ENCODE measurements at places on chromosomes 16 and 17.

- DNase-seq: no peak
These were observed 11.6 kb downstream of the CBFA2T3 start for GRCh38 chr16:88965411-88965810.

DNA sequence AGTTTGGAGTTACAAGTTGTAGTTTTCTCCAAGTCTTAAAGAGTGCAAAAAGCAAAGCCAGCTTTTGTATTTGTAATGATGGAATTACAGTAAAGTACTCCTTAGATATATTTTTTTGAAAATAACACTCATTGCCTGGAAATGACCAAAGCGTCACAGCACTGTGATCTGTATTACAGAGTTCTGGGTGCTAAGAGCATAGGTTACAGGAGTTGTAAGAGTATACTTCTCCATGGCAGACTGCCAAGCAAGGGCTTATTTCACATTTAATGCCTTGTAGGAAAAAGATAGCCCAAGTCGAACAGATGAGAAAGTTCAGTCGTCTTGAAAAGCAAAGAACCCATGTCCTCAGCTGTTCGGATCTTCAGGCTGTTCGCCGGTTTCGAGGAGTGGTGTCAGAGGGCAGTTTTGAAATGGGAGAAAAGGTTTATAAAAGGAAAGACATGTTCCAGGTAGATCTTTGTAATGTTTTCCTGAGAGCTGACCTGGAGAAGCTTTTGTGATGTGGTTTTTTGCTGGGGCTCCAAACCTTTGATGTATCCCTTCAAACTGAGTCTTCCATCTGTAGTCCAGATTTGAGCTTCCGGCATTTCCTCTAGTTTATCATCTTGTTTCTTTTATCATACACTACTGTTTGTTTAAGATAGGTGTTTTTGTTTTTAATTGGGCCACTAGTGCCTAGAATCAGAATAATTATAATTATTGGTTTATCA is 41.3 kb downstream of the ERCC4 start:
- DNase-seq: no peak

DNA sequence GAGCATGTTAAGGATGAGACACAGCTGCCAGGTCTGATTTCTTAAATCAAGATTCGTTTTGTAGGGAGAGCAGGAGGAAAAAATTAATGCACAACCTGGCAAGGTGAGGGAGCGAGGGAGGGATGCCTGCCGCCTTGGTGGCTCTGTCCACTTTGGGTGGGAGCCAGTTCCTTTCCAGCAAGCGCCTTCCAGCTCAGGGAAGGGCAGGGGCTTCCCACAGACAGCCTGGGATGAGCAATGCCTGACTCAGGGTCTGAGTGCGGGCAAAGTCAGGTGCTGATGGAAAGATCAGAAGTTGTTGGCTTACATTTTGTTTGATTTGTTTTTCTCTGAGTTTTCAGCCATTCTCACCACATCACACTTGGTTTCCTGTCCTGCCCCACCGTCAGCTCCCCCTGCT is 220.7 kb downstream of the ENGASE start:
- no peak for DNase-seq

GRCh38 chr16:57244463-57244766 is 644 bp upstream of the ARL2BP start:
- DNase-seq: no peak

DNA sequence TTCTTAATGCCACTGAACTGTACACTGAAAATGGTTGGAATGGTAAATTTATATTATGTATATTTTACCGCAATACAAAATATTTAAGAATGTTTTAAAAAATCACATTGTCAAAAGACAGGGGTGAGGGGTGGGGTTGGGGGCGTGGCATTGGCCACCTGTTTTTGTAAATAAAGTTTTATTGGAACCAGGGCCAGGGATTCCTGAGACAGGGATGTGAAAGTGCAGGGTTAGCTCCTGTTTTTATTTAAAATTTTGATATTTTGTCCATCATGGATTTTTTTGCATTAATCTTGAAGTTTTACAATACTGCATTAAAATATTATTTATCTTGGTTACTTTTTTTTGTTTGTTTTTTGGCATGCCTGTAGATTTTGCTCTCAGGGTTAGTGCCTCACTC is 2.3 kb upstream of the FA2H start:
- no peak for DNase-seq

- no peak for DNase-seq
These were observed 13.6 kb downstream of the HSD11B2 start for GRCh38 chr16:67444259-67445125.

DNA sequence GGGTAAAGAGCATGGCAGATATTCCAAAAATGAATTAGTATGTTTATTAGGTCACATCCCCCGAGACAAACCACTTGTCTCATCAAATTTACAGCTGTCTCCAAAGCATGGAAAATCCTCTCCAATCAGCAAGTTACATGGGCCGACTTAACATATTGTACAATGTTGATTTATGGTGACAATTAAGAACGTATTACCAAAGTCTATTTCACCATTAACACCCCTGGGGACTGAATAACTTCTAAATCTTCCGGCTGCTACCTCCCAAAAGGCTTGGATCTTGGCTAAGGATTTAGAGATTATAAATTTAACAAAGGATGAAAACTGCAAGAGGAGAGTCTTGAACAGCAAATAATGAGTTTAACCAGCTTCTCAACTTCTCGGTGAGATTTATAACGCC is 311.9 kb downstream of the NPIPA8 start:
- no peak for DNase-seq

- DNase-seq: no peak
These were observed 1.5 kb downstream of the ESRP2 start for GRCh38 chr16:68234188-68235107.

- no peak for DNase-seq
These were observed 14.3 kb upstream of the SRCIN1 start for GRCh38 chr17:38619937-38620550.

GRCh38 chr16:89841275-89841674 is 13.0 kb downstream of the SPIRE2 start:
- DNase-seq: no peak

DNA sequence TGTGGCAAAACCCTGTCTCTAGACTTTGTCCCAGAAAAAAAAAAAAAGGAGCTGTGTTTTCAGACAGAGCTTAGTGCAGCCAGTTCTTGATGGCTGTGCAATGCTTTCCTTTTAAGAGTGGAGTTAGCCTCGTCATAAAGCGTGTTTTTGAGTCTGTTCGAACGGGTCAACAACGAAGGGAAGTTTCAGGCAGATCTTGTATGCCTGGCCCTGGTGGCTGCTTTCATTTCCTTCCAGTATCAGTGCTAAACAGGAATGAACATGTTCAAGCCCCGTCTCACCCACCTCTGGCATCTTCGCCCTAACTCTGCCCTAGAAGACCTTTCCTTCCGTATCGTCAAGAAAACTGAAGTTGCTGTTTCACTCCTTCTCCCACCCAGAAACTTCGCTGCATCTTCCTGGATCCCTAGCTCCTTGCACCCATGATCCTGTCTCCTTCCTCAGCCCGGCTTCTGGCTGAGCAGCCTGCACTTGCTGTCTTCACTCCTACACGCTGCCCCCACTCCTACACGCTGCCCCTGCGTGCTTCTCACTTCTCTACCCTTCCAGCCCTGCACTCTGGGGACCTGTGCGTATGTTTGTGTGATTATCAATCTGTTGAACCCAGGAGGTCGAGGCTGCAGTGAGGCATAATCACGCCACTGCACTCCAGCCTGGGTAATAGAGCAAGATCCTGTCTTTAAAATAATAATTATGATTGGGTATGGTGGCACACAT is 55.3 kb downstream of the USP10 start:
- no peak for DNase-seq

GRCh38 chr17:71769850-71770249 is 351.0 kb upstream of the SOX9 start:
- DNase-seq: no peak

GRCh38 chr16:85798901-85799496 is 345 bp downstream of the EMC8 start:
- no peak for DNase-seq

- no peak for DNase-seq
These were observed 51.3 kb downstream of the ZFP90 start for GRCh38 chr16:68590201-68590994.

DNA sequence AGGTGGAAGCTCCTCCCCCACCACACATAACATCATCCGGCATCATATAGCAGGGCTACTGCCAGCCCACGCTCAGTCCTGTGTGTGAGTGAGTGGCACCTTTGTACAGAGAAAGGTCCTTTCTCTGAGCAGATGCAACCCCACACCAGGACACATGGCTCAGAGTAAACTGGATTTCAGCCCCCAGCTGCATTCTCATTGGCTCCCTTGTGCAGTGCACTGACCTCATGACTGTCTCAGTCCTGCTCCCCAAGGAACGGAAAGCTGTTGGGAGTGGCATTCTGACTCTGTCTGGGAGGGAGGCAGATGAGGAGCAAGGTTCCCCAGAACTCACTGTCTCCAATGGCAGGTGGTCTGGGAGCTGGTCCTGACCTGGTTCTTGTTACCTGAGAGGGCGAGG is 244.1 kb downstream of the PHKB start:
- no peak for DNase-seq

DNA sequence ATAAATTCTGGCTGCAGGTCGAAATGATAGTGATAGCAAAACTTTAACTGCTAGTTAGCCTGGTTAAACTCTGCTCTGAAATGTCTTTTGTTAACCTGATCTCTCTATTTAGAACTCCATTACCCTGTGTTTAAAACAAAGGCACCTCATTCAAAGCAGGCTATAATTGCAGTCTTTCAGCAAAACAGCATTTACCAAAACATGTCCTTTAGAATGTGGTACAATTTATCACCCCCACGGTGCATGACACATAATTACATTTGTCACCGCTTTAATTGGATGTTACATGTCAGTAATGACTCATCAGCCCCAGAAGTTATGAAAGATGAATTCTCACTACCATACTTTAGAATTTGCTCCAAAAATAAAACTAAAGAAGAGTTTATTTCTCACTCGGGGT is 295.4 kb downstream of the TOX3 start:
- peak; percentile 51 for DNase-seq

GRCh38 chr16:48591976-48592375 is 18.0 kb downstream of the N4BP1 start:
- DNase-seq: no peak

GRCh38 chr17:37518826-37519225 is 29.1 kb downstream of the DUSP14 start:
- DNase-seq: no peak

DNA sequence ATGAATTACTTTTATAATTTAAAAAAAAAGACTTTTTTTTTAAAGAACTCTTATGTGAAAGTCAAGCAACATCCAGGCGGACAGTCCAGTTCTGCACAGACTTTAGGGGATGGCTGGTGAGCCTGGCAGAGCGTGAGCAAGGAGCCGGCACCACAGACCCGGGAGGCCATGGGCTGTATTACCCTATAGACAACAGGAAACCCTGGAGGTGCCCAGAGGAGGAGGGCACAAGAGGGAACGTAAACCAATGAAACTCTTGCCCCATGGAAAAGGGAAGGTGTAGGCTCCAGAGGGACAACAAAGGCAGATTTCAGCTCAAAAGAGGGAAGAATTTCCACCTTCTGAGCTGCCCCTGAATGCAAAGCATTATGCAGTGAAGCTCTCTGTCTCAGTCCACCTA is 25.5 kb upstream of the RPH3AL start:
- DNase-seq: no peak

- no peak for DNase-seq
These were observed 5.5 kb downstream of the TBX2 start for GRCh38 chr17:61404913-61405685.

- no peak for DNase-seq
These were observed 58.3 kb downstream of the SPACA3 start for GRCh38 chr17:33049781-33050414.

- no peak for DNase-seq
These were observed 4.3 kb downstream of the PGAP6 start for GRCh38 chr16:377419-377951.

- no peak for DNase-seq
These were observed 435 bp downstream of the RPRML start for GRCh38 chr17:46978489-46979146.

DNA sequence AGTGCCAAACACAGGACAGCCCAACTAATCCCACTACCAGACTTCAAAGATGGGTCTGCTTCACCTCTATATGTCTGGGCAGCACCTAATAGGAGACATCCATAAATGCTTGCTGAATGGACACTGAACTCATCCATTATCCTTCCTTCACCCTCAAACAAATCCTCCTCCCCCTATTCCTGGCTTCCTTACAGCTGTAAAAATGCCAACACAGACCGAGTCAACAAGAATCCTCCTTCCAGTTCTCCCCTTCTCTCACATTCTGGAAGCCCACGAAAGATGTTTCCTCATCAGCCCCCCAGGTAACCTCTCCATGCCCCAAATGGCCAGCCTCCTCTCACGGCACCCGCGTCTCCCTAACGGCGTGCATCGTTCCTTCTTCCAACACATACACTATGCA is 12.3 kb downstream of the PELP1 start:
- no peak for DNase-seq

DNA sequence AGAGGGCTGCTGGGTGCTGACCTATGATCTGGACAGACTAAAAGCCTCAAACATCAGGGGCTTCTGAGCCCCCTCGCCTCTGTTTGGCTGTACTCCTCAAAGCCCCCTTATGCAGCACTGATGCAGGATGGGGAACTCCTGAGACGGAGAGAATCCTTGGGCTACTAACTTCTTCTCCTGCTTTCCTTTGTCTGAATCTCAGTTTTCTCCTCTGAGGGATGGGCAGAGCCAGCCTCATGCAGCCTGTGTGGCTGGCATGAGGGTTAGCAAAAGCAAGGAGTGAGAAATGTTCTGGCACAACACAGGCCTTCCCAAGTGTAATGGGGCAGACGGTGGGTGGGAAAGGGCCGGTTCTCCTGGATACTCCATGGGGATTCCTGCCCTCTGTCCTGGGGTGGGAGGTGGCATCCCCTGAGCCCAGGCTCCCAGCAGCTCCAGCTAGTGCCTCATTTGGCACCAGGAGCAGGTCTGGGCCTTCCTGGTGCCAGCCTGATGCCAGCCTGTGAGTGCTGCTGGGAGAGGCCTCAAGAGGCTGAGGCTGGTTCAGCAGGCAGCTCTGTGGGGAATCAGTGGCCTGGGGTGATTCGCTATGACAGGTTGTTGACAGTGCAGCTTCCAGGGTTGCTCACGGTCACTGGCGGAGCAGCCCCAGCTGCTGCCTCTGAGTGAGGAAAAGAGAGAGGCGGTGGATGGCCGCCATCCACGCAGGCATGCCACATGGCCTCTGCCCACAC is 4.0 kb upstream of the BRD7 start:
- no peak for DNase-seq

- DNase-seq: no peak
These were observed 371.9 kb downstream of the HS3ST3B1 start for GRCh38 chr17:14672830-14673229.

GRCh38 chr17:82065193-82065637 is 389 bp downstream of the DUS1L start:
- DNase-seq: no peak

DNA sequence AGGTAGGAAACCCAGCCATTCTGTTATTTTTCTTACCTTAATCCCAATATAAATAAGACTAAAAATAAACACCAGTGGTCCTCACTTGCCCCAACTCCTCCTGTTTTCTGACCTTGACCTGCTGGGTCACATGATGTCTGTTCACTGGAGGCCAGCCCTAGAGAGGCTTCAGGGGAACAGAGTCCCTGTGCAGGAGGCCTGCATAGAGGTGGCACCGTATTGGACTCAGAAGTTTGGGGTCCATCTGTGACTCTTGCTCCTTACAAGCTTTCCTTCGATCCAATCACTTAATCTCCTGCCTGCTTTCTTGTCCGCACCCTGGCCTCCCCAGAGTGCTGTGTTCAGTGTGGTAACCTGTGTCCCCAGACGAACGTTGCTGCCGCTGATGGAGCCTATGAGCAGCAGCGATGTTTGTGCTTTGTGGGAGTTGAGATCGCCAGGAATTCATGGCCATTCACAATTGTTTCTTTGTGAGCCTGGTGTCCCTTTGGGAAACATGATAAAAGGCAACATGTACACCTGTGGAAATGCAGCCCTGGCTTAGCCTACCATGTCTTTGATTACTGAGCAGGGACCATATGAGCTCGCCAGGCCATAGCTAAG is 4.7 kb downstream of the IGSF6 start:
- no peak for DNase-seq
